ENCODE measurements at places on chromosomes 3 and 15.

GRCh38 chr3:117868766-117869165, 1159.2 kb downstream of the TUSC7 start:
- H3K4me1 ChIP-seq = no peaks in the 10 kb centered on the region
- H3K4me3 ChIP-seq = no peak overlapping the region
- H3K27ac ChIP-seq = no peak overlapping the region
- H3K27me3 ChIP-seq = no peaks in the 10 kb centered on the region

GRCh38 chr15:84981711-84982300, at the start of gene PDE8A:
Gene PDE8A (plus strand): TSS chr15:84981856. CDS start chr15:84982163, 307 bp downstream.
- peak within 1 kb of the TSS; percentile 97 for H3K27ac ChIP-seq
- H3K27me3 ChIP-seq = no peaks in the 10 kb centered on the region
- H3K4me3 ChIP-seq = peak within 1 kb of the TSS; percentile 75

DNA sequence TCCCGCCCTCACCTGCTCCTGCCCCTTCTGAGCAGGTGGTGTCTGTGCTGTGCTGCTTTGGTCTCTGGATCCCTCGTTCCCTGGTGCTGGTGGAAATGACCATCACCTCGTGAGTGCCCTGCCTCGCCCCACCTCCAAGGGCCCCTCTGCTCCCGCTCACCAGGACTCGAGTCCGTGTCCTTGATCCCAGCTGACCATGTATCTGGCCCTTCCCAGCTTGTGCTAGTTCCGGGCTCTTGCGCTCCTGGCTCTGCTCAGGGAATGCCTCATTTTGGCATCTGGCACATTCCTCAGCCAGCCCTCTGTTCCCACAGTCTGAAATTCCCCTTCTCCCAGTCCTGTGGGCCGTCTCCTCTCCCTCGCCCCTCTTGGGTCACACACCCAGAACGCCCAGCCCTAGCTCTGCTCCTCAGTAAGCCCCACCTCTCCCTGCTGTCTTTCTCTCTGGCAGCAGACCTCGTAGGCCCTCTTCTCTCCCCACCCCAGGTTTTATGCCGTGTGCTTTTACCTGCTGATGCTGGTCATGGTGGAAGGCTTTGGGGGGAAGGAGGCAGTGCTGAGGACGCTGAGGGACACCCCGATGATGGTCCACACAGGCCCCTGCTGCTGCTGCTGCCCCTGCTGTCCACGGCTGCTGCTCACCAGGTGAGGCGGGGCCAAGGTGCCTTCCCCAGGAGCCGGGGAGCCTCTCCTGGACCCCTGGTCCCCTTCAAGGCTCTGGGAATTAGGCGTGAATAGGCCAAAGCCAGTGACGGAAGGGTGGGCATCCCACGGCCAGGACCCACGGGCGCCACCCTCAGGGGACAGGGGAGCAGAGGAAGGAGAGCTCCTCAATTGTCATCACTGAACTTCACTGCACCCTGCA, 11.5 kb downstream of the SLC51A start:
- no peak overlapping the region for H3K4me3 ChIP-seq
- no peaks in the 10 kb centered on the region for H3K4me1 ChIP-seq
- H3K27me3 ChIP-seq = no peaks in the 10 kb centered on the region
- no peak for DNase-seq

- no peak overlapping the region for H3K27ac ChIP-seq
- H3K27me3 ChIP-seq = no peaks in the 10 kb centered on the region
- H3K4me1 ChIP-seq = no peaks in the 10 kb centered on the region
- DNase-seq = no peak
Observed at GRCh38 chr3:57706462-57706861, 13.6 kb upstream of the DENND6A start.

DNA sequence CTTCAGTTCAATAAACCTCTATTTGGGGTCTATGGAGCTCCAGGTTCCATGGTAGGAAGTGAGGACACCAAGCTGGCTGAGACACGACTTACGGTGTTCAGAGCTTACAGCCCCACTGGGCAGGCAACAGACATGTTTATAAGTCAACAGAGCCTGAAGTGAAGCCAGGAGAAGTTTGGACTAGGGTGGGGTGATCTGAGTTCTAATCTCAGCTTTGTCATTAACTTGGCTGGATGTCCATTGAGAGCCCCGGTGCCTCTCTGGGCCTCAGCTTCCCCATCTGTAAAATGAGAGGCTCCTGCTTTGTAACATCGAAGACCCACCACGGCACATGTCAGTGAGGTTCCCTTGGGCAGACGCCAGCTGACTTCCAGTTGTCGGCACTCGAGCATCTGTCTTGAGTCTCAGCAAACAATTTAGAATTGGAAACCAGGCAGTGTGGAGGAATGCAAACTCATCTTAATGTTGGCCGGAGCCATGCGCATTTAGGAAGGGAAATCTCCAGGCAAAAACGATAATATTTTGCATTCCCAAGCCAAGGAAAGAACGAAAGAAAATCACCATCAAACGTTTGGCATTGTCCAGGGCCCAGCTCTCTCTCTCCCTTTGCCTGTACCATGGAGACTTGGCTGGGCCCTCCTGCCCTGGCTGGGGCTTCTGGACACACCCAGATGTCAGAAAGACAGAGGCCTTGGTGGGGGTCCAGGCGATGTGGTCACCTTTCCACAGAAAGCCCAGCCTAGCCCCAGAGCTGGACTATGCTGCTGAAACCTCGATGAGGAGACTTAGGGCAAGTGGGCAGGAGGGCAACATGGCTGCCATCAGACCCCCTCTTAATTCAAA, 18.4 kb downstream of the ITGA11 start:
- H3K27me3 ChIP-seq = no peaks in the 10 kb centered on the region
- no peak overlapping the region for H3K4me3 ChIP-seq
- no peak overlapping the region for H3K27ac ChIP-seq
- H3K36me3 ChIP-seq = no peaks in the 10 kb centered on the region
- no peak for DNase-seq

Data from right lobe of liver (tissue), 6 donors.